ENCODE measurements at places on chromosomes 6 and 20.

DNA sequence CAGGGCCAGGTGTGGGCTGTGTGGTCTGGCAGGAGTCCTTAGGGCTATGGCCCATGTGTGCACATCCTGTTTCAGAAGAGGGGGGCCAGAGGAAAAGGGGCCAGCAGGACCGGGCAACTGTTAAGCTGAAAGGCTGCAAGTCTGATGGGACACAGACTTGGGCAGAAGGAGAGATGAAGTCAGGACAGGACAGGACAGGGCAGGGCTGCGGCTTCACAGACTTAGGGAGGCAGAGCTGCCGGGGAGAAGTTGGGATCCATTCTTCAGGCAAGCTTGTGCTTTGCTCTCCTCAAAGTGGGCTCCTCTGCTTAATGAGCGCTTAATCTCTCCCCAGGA is 28.7 kb downstream of the MOCS1 start:
- DNase-seq = no peak

GRCh38 chr20:35698298-35699126 is 640 bp downstream of the NFS1 start:
- no peak for DNase-seq

DNA sequence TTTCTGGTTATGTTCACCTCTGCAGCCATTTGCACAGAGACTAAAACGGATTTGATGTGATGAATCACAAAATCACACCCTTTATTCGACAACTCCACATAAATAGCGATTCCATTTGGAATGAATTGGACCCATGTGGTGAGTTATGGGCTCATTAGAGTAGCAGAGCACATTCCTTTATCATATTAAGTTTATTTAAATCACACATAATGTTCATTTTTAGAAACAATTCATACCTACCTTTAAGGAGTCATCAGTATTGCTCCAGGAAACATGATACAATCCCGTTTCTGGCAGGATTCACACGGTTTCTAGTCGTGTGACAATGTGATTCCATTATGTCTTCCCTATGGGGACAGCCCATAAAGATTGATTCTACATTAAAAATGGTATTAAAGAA is 303.5 kb downstream of the CDH4 start:
- no peak for DNase-seq

- no peak for DNase-seq
Observed at GRCh38 chr6:72824833-72825232, 203.0 kb downstream of the KCNQ5 start.

- no peak for DNase-seq
Observed at GRCh38 chr6:48826901-48827701, 636.0 kb downstream of the MMUT start.

GRCh38 chr6:20674664-20675063 is 140.4 kb downstream of the CDKAL1 start:
- no peak for DNase-seq

DNA sequence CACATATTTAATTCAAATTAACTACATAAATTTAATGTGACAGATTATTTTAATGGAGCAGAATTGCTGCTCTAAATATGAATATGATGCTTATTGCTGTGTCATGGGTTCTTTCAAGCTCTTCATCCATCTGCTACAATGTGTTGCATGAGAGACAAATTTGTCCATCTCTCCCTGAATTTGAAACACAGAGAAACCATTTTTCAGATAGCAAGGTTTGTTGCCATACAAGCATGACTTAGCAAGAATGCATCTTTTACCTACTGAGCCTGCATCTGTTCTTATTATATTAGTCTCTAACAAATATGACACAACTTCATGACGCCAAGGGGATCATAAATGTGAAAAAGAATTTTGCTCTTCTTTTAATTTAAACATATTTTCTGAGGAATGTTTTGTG is 8.0 kb upstream of the UTRN start:
- no peak for DNase-seq

DNA sequence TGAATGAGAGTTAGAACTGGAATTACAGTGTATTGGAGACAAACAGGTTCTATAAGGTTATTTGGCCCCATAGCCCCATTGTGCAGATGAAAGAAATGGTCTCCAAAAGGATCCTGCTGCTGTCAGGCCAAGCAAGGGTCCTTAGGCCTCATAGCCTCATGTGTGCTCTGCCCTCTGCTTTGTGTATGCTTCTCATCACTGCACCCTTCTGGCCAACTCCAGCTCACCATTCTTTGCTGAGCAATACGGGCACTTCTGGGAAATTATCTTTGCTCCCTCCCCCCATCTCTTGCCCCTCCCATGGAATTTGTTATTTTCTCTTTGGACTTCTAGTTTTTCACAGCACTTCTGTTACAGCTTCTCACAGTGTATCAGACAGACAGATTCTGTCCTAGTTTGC is 298.8 kb downstream of the FOXA2 start:
- no peak for DNase-seq
